CMK (cell line): ENCODE measurements at places on chromosomes 12 and 14.

GRCh38 chr12:56202838-56203237, 13.6 kb upstream of the SMARCC2 start:
- no peak for DNase-seq

DNA sequence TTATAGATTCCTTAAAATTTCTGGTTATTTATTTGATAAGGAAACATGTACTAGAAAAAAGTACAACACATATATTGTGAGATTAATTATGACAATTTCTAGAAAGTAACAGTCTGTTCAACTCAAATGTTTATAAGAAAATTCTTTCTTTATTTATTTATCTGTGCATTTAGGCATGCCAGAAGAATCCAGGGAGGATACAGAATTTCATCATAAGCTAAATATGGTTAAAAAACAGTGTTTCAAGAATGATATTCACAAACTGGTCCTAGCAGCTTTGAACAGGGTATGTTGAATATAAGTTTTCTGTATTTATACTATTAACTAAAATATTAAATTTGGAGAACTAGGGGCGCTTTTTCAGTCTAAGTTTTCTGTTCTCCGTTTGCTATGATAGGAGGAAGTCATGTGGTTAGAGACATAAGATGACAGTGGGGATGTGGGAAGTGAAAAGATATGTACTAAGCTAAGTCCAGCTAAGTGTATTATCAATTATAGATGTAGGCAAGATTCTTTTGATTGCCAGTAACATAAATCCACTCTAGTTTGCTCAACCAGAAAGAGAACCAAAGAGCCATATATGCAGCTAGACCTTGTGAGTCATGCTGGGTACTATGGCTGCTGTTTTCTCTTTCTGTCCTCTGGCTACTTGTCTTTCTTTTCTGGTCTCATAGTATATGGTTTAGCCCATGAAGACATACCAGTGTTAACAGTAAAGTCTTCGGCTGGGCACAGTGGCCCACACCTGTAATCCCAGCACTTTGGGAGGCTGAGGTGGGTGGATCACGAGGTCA, 39.0 kb downstream of the LRRK2 start:
- no peak for DNase-seq

DNA sequence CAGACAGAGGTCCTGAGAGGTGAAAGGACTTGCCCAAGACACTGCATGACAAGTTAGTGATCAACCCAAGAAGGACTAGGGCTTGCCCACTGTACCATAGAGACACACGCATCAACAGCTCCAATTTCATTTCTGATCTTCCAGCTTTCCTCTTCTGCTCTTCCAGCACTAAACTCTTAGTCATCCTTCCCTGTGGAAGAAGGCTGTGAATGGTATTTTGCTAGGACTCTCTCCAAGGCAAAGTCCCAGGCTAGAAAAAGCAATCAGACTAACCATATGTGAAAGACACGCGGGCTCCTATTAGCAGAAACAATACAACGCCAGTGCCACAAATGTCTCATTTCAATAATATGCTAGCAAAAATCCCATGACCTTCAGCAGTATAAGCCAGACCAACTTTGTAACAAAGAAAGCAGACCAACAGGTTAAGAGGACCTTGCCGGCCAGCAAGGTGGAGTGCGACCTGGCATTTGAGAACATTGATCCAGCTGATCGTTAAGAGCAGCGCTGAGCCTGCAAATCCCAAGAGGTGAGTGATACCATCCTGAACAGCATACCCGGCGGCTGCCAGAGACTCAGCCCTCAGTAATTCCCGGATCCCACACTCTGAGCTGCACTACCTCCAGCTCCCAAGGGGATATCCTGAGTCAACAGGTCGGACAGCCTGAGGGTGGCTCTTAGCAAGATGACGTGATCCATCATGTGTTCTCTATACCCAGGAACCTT, 132.5 kb downstream of the FOXN3 start:
- DNase-seq, result no peak

DNA sequence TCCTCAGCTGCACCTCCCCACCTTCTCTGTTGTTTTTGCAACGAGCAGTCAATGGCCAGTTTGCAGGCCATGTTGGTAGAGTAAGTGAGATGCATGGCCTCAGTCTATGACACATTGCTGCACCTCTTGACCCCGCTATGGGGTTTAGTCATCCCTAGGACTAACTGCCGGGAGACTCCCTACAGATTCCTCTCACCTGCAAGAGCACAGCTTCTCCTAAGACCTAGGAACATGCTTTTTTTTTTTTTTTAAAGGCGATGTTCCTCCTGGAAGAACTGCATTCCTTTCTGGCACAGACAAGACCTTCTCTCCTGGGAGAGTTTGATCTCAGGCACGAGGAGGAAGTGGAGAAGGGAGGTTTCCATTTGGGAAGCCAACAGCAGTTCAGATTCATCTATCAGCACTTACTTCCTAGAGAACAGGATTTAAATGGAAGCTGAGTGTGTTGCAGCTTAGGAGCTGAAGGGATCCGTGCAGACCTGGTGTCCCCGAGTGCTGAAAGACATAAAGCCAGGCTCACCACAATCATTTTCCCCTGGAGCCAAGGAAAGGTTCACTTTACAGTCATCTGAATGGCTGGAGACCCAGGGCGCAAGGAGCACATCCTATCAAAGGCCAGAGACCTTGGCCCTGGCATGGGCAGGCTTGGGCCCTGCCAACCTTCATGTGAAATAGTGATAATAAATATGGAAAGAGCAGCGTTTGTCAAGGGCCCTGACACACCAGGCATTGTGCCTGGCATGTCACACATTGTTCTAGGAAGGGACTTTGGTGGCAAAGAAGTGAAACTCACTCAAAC, 104.1 kb downstream of the LGMN start:
- no peak for DNase-seq

DNA sequence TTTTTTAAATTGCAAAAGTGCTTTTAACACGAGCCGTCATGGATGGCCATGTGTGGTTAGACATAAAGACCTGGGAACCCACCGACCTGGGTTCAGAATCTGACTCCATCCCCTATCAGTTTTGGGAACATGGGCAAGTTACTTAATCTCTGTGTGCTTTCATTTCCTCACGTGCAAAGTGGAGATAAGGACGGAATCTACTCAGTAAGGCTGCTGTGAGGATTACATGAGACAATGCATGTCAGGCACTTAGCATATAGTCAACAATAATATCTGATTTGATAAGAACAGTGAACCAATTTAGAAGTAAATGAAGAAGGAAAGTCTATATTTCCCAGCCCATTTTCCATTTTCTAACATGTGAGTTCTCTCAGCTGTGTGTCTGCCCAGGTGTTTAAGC, 235.4 kb downstream of the SUDS3 start:
- DNase-seq, result no peak

GRCh38 chr12:106149096-106149784, 10.5 kb upstream of the NUAK1 start:
- no peak for DNase-seq

- no peak for DNase-seq
These were observed 72.2 kb downstream of the ST8SIA1 start for GRCh38 chr12:22262309-22262708.

- no peak for DNase-seq
These were observed 587 bp upstream of the C12orf75 start for GRCh38 chr12:105329926-105330282.

GRCh38 chr12:662566-663292, 516 bp downstream of the NINJ2 start:
- DNase-seq, result no peak

DNA sequence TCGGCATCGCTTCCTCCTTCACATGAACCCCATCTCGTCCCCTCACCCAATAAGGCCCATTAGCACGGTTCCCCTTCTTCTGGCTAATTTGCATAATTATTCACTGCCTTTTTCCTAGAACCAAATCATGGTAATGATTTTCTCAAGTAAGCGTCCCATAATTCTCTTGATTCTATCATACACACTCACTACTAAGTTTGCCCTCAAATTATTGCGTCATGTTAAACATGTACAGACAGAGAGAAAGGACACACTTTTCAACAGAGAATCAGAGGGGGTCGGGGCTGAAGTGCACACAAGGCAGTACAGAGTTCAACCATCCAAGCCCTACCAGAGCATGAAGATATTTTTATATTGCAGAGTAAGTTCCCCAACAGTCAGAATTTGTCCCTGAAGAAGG, 256.6 kb downstream of the FOXN3 start:
- no peak for DNase-seq
